ENCODE measurements at places on chromosomes 5 and 9.

GRCh38 chr9:75429531-75430475 is 341.5 kb downstream of the OSTF1 start:
- DNase-seq: no peak

DNA sequence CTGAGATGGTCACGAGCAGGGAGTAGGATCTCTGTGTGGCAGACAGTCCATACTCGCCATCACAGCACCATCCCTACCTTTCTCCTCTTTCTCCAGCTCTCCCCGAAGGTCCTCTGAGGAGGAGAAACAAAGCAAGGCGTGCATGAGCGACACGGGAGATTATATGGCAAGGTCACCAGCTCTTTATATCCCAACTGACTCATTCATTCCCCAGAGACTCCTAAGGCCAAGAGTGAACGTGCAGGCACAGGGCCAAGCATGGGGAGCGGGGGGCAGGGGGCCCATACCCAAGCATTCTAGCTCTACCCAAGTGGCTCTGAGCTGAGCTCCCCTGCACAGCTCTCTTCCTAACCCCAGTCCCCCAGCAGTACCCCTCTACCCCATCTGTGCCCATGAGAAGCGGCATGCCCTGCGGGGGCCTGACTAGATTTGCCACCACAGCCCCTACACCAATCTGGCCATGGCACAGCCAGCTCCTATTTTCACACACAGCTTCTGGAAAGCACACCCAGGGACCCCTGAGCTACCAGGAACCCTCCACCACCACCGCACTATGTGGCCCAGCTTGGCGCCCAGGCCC is 6.8 kb downstream of the TRIM7 start:
- no peak for DNase-seq

DNA sequence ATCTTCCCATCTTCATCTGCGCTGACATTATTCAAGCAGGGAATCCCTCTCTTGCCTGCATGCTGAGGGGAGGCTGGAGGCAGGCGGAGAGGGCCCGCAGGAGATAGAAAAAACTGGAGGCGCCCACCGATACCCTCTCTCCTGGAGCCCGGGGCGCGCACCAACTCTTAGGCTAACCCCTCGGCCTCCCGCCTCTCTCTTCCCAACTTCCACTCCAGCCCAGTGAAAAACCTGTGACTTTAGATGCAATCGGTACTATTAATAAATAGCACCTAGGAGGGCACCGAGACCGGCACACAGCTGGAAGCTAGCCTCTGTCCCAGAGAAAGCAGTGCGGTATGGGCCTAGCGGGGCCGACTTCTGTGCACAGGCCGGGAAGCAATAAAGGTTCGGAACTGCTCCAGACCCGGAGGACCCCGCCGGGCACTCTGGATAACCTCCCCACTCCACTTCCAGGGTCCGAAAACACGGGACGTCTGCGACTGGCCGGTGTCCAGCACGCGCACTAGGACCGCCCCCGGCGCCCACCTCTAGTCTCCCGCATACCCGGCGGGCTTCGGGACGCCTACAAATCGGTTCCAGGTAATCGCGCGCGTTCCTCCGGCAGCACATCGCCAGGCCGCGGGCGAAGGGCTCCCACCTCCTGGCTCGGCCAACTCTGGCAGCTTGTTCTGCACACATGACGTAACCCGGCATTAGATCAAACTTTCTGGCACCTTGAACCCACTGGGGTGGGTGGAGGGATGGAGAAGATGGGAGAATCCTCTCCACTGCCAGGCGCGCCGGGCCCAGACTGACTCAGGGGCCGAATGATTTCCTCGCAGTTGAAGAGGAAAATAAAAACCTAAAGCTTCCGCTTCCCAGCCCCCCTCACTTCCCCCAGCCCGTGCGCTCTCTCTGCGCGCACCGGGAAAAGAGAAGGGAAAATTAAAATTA is 1.4 kb downstream of the EFNA5 start:
- no peak for DNase-seq

DNA sequence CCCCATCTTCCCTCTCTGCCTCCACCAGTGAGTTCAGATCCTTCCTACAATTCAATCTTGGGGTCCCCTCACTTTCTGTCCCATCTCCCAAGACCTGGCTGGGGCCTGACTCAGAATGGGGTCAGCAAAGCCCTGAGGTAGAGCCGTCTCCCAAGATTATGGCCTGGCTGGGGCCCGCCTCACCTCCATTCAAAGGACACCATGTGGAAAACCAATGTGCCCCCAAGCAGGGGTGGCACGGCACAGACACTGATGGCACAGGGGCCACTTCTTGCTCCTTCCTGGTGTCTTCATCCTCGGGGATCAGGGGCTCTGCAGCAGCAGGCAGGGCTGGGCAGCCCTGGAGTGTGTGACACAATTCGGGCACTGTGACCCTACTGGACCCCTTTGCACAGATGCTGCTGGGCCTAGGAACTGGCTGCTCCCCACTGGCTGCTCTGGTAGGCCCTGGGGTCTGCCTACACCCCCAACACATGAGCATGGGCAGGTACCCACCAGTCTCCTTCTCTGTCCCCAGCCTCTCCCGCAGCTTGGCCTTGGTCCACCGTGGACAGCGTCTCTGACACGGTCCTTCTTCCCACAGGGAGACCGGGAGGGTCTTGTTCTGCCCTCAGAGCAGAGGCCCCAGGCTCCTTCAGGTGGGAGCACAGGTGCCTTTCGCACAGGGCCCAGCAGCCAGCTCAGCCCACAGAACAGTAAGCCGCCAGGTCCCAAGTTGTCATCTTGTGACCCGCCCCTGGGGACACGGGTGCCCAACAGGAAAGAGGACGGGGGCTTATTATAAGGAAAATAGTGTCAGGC is 89.5 kb downstream of the ADAMTS2 start:
- DNase-seq: no peak

- DNase-seq: no peak
These were observed 483.7 kb upstream of the PIK3R1 start for GRCh38 chr5:67731886-67732285.

Data from NCI-H1436 treated with DMSO at 0.1 percent for 48 hours (cell line).